ENCODE measurements at places on chromosomes 7 and 10.

DNA sequence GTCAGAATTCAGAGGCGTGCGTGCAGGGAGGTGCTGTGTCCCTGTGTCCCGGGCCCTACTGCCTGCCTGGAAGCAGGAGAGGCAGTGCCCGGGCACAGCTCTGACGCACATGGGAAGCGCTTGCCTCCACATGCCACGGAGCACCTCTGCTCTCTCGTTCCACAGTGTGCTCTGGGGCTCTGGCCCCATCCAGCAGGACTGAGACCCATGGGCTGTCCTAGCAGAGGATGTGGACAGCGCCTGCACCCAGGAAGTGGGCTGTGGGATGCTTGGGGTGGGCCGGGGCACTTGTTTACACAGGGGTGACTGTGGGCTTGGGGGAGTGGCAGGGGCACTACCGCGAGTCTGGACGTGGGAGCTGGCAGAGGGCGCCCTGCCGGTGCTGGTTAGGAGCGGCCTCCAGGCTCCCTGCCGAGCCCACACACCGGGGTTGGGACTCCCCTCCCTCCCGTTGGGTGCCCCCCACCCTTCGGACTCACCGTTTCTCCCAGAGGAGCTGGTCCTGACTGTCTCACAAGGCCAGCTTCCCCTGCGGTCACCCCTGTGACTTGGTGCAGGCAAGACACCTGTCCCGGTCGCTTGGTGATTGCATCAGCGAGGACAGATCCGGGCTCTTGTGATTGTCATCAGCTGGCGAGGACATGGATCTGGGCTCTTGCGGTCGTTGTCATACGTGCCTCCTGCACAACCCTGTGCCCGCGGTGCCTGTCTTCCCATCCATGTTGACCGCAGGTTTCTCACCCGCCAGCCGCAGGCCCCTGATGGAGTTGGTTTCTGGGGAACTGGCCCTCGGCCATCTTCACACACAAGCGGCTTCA is 83.1 kb downstream of the NKX6-2 start:
- no peak for DNase-seq

- DNase-seq = no peak
Observed at GRCh38 chr10:22218448-22218847, 633 bp upstream of the EBLN1 start.

- DNase-seq = peak; percentile 82
Observed at GRCh38 chr7:143380646-143381426, at the start of gene ZYX. Gene ZYX, plus strand, starts transcription at chr7:143381345. Its CDS starts 227 bp downstream, at chr7:143381572.

- peak; percentile 88 for DNase-seq
Observed at GRCh38 chr10:102583435-102584417, 60.6 kb upstream of the TRIM8 start.

DNA sequence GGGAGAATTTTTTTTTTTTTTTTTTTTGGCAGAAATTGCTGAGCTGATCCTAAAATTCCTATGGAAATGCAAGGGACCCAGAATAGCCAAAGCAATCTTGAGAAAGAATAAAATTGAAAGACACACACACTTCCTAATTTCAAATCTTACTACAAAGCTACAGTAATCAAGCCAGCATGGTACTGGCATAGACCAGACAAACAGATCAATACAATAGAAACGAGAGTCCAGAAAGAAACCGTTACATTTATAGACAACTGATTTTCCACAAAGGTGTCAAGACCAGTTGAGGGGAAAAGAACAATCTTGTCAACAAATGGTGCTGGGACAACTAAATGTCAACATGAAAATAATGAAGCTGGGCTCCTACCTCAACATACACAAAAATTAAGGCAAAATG is 34.5 kb downstream of the LARP4B start:
- no peak for DNase-seq

DNA sequence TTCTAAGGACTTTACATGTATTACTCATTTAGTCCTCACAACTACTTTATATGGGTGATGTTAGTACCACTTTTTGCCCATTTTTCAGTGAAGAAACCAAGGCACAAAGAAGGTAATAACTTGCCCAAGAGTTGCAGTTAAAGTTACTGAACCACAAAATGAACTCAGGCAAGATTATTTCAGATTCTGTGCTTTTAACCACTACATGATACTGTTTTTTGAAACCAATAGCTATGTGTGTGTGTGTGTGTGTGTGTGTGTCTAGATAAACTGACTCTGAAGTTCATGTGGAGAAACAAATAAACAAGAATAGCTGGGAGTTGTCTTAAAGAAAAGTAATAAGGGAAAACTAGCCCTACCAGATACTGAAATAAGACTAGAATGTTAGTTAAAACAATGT is 60.8 kb upstream of the OIT3 start:
- DNase-seq = no peak

- no peak for DNase-seq
Observed at GRCh38 chr10:5108658-5109416, 14.6 kb downstream of the AKR1C3 start.

DNA sequence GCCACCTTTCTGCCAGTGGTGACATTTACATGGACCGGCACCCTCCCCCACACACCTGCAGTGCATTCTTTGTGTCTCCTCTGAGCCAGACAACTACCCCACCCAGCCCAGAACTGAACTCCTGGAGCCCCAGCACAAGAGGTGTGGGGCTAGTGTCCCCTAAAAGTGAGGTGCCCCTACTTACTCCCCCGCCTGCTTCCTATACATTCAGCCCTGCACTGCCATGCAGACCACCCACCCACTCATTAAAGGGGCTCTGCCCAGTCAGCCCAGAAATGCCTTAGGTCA is 1.9 kb downstream of the SAP25 start:
- no peak for DNase-seq

DNA sequence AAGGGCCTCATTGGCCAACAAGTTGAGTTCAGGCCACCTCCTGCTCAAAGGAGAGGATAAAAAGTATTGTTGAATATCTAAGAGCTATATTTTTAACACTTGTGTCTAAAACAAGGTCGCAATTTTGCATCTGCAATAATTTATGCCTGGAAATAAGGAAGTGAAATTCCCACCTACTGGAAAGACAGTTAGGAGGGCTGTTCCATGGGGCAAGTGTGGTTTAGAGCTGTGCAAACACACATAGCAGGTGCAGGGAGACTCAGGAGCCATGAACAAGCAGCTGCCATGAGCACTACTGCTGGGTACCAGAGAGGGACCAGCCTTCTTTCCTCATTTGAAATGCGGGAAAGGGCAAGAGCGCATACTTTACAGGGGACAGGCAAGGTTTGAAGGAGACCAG is 35.5 kb upstream of the IKZF1 start:
- no peak for DNase-seq

DNA sequence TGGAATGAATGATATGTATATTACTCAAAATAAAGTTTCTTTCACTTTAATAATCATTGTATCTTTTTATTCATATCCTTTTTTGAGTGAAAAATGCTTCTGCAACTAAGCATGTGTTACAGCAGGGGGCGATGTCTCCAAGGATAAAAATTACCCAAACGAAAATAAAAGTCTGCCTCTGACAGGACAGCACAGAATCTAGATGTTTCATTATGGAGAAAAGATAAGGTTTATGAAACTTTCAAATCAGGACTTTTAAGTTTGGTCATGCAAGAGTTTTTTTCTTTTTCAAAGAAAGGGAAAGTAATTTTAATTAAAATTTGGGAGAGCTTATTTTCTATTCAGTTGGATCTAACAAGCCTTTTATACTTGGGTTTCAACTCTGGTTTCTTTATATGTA is 48.4 kb downstream of the TES start:
- peak; percentile 65 for DNase-seq

GRCh38 chr7:2802504-2803341 is 41.4 kb downstream of the GNA12 start:
- DNase-seq = no peak
